ENCODE measurements at places on chromosomes 7 and 10.

DNA sequence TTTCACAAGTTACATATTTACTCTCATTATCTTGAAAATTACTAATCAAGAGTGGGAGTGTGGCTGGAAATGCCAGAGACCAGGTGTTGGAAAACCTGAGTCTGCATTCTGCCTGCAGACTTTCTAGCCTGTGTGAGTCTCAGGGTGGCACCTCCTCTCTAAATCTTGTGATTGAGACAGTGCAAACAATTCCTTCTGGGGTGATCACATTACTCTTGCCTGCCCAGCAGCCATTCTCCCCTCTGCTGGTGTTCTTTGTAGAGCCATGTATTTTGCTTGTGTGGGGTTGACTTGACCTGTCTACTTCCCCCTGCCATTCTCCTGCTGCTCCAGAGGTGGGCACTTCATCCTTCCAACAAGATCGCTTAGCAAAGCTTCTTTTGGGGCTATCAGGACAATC, 101.1 kb downstream of the RAPGEF5 start:
- no peak for DNase-seq

- no peak for DNase-seq
Observed at GRCh38 chr10:74175510-74176379, 24.7 kb downstream of the ADK start.

DNA sequence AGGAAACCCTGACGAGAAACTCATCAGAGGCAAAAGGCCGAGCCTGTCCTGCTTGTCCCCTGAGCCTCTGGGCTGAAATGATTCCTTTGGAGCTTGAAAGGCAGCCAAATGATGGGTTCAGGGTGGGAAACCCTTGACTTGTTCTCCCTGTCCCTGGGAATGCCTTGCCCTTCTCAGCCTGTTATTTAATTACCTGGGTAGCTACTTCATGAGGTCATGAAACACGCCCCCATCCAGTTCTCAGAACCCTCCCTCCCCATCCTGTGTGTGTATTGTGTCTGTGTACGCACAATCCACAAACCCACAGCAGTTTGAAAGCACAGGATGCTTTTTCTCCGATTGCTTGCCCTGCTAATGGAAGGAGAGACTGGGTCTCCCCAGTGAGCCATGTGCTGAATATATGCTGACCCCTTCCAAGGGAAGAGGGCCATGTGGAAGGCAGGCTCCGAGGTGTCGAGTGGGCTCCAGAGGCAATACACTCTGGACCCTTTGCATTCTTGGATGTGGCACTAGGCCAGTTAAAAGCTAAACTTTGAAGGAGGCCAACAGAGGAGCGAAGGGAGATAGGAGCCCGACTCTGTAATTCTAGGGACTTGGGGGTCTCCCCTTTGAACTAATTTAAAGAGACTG, 10.6 kb downstream of the DUSP5 start:
- no peak for DNase-seq

DNA sequence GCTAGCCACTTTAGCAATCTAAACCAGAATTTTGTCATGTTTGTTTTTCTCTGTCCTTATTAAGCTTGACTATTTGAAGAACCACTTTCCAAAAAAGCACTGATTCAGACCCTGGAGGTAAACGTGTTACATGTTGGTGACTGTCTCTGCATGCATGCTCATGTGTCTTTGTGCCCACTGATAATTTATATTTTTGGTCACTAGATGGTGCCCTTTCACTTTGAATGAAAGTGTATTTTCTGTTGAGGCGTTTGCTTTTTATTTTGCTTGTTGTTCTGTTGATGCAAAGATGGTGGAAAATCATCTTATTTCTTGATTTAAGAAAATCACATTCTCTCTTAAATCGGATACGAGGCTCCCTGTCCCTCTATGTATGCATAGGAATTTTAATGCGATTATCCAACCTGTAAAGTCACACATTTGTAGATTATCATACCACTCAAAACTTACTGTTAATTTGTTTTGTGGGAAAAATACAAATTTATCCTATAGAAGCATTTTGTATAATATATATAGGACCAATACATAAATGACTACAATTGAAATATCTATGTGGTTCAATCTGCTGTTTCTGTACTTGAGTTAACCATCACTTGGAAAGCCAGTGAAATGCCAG, 269.3 kb downstream of the BICC1 start:
- DNase-seq: no peak

DNA sequence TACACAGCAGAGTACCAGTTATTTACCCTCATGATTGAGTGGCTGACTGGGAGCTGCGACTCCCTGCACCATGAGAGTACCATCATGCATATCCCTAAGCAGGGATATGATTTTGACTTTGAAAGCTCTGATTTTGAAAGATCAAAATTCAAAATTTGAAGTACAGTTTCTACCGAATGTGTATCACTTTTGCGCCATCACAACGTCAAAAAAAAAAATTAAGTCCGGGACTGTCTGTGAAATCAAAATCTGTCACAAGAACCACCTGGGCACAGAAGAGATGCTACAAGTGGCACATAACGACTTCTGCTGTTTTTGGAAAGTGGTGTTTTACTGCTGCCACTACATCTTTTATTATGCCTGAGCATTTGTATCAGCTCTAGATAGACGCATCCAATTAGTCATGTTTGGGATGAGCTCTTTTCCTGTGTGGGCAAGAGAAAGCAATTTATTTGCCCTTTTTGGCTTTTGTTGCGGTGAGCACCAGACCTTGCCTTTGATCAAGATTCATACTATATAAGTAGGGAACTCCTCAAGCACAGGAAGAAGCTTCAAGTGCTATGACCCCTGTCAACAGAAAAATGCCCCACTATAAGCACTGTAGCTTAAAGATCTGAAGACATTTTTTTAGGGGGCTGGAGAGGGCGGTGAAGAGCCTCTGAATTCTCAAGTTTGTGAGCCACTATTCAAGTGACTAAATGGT, 10.7 kb downstream of the MTPN start:
- no peak for DNase-seq

GRCh38 chr7:139753081-139753692, 24.6 kb downstream of the HIPK2 start:
- no peak for DNase-seq

DNA sequence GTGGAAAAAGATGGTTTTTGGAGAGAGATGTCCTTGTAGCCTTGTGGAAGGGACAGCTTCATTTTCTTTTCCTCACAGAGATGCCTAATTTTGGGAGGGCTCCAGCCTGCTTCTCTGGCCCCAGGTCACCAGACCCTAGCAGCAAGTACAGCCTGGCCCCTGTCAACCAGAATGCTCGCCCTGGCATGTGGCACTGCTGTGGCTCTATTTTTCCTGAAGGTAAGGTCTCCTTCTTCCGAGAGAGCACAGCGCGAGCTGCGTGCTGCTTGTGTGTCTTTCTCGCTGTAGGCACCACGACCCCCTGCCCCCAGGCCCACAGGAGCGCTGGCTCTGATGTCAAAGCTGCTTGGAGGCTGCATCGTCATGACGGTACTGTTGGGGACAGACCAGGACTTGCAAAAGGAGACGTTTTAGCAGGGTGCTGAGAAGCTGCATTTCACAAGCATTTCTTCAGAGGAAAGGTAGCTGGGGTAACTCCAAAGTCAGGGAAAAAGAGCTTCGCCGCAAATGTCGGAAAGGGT, 58.7 kb downstream of the CLEC2L start:
- no peak for DNase-seq

- no peak for DNase-seq
Observed at GRCh38 chr10:122445469-122445868, 9.0 kb upstream of the ARMS2 start.

- no peak for DNase-seq
Observed at GRCh38 chr7:149873970-149874643, 338 bp downstream of the ATP6V0E2 start.

DNA sequence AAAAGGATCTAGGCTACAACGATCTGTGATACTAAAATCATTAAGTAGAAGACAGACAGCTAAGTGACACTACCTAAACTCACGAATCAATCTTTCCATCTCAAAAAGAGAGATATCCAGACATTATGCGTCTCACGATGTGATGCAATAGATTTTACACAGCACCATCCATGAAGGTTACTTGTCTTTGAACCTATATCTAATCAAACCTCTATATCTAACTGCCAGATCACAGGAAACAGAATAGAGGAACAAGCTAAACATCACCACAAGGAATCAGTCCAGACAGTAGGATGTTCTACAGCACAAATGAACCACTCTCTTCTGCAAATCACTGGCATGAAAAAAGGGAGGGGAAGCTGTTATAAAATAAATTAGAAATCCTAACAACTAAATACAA, 4.1 kb downstream of the RAPGEF5 start:
- no peak for DNase-seq

- no peak for DNase-seq
Observed at GRCh38 chr10:30763918-30764317, 134.4 kb upstream of the LYZL2 start.

DNA sequence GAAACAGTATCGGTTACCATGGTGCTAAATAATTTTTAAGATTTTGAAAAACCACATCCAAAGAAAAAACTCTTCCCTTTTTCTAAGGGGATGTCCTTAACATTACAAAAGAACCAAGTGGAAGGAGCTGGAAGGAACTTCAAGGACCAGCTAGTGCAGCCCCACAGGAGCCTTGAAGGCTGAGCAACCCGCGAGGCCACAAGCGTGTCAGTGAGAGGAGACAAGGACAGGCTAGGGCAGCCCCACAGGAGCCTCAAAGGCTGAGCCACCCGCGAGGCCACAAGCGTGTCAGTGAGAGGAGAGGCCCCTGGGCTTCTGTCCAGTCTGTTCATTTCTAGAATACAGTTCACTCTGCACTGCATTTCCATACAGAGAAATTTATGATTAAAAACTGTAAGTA, 80.1 kb upstream of the ATP6V0A4 start:
- no peak for DNase-seq

GRCh38 chr10:114987995-114988394, 50.0 kb downstream of the TRUB1 start:
- no peak for DNase-seq

DNA sequence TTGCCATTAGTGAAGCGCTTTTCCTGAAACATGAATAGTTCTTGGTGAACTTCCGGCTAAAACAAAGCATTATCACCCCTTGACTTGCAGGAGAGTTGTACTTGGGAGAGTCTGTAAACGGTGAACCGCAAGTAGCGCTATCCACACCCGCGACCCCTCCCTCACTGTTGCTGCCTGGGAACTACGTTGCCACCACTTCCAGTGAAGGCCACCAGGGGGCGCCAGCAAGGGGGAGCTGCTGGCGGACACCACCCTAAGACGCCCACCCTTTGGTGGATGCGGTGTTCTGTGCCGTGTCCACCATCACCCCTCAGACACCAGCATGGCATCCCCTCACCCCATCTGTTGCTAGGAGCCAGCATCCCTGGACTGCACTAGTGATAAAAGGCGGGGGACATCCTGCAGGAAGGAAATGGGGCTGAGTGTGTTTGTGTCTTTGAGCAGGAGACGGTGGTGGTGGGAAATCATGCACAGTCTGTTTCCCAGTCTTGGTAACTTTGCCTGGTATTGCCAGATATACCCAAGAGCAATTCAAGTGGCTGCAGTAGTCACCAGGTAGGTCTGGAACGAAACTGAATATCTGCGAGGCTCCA, 298.2 kb downstream of the FRMD4A start:
- peak; percentile 39 for DNase-seq

DNA sequence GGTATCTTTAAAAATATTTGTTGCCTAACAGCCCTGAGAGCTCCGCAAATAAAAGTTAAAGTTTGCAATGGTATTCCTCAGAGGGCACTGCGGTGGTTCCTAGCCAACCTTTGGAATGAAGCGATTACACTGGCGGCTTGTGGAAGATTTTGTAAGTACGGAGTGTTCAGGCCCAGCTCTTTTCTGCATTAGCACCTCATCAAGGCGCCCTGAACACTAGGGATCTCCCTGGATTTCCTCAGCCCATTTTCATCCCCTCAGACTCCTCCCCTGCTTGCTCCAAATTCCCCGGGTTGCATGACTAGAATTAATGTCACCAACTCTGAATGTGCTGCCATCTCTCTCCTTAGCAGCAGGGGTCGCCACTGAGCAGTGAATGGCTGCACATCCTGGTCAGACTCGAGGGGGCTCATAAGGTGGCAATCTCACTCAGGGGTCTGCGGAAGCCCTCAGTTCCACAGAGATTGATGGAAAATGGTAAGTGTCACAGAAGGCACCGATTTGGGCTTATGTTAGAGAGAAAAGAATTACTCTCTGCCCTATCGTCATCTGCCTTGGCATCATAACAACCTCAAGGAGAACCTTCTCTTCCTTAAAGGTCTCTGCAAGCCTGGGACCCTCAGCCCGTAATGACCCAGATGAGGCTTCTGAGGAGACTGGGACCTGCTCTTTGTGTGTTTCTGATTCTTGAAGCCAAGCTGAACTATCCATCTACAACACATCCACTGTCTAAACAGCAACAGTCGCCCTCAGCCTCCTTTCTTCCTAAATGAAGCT, 262.8 kb upstream of the AOAH start:
- DNase-seq: peak; percentile 53

DNA sequence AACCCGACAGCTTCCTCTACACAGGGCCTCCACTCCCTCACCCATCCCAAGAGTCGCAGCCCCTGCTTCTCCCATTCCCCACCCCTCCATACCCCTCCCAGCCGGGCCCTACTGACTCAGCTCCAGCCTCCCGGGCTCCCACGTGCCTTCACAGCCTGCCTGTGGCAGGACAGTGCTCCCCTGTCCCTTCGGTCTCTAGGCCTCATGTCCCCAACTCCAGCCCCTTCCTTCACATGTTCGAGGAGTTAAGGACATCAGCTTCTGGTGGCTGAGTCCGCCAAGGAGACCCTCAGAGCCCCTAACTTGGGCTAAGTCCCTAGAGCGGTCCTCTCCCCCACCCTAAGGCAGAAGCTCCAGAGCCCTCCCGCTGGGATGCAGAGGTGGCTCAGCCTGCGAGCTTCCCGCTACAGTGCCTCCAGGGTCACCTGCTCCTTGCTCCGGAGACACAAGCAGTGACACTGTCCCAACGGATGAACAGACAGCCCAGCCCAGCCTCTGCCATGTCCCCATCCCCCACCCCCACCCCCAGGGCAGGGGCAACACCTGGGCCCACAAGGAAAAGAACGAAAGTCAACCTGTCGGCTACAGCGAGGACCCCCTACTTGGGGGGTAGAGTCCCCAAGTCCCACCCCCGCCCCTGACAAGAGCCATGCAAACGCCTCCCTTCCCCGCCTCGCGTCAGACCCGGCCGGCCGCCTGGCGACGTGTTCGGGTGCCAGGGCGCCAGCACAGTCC, 716 bp downstream of the SMARCD3 start:
- no peak for DNase-seq

DNA sequence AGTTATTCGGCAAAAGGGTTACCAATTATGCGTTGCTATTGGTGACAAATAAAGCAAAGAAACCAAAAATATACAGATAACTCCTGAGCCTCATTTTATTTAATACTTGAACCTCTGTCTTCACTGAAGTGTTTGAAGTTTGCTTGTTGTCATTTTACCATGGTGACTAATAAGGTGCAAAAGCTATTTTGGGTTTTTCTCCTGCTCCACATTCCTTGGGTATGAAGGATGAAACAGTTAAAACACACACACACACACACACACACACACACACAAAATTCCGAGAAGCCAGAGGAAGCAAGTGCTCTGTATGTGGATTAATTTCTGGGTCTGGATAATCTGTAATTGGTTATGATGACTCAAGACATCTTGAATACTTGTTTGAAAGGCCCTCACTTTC, 246.5 kb downstream of the COBL start:
- no peak for DNase-seq

DNA sequence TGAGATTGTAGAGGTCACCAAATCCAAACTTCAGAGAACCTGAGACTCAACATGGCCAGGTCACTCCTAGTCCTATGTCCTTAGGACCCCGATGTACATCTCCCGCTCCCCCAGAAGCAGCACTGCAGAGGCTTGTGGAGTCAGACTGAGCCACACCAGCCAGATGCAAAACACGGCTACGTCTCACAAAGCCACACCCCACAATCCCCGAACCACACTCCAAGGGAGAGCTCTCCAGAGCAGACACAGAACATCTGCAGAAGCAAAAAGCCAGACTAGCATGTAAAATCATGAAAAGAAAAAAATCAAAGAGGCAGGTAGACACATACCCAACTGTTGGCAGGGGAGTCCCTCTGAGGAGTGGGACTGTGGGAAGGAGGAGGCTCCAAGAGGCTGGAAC, 104.9 kb downstream of the CTBP2 start:
- DNase-seq: no peak
